ENCODE measurements at places on chromosomes 2 and 18. TPM values are rescaled to one million over a fixed set of nuclear protein-coding genes. Genes with fewer than 3 reads are reported as not detected.

The DAW1 gene
- not detected for total RNA-seq

The TRIM43 gene
- not detected for total RNA-seq

DNA sequence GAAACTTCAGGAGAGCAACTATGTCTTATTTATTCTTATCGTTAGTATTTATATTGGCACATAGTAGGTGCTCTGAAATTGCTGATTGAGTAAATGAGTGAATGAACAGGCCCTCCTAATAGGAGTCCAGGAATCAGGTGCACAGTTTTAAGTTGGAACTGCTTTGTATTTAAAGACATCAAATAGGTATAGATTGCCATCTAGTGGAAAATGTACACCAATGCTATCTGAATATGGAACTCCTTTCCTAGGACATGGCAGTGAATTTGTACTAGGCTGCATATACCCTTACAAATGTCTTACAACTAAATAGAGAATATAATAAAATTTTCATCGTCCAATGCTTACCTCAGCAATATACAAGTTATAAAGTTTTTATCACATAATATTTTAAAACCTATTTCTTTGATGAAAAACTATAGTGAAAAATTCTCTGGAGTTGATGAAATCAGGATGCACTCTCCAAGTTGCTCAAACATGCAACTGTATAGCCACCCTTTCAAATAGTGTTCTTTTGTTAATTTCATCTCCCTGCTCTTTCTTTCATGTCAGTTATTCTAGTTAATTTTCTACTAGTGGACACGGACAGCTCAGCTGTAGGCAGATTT, 318.9 kb upstream of the SYT4 start:
- no peak for DNase-seq

DNA sequence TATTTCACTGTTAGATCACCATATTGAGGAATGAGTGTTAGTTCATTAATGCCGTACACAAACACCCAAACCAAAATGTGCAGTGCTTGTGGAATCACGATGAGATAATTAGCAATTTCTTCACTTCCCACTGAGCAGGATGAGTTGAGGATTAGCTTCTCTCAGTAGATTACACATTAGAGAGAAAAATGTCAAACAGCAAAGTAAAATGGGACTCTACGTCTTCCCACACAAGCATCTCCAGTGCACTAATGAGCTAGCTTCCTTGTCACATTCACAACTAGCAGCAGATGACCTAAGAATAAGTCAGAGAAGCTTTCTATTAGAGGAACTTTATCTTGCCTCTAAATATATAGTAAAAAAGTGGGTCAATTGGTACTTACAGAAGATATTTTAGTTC, 926.9 kb downstream of the TSN start:
- no peak for DNase-seq

GRCh38 chr2:205800224-205800623, 117.9 kb downstream of the NRP2 start:
- no peak for DNase-seq

DNA sequence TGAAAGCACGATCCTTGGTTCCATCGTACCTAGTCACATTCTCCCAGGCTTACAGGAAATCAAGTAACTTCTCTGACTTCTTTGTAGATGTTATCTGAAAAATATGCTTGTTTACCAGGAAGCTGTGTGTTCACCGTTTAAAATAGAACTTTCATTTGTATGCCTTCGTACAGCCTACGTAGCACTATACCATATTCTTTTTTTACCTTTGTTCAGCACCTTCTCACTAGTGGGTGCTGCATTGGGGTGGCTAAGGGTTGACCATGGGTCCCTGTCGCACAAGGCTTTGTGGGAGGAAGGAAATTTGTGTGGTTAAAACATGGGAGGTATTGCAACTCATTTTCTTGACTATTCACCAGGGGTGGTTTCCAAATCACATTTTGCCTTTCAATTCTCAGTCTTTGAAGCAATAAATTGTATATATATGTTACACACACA, 16.6 kb downstream of the MALT1 start:
- no peak for DNase-seq

- no peak for DNase-seq
Observed at GRCh38 chr2:233013027-233013461, at the start of gene NGEF. Gene NGEF, minus strand, starts transcription at chr2:233013256. Its CDS starts 38,366 bp downstream, at chr2:232974890.

All from cardiac septum (tissue), 1 donor.